CMK (cell line): ENCODE measurements at places on chromosomes 5 and 9.

- DNase-seq: no peak
Observed at GRCh38 chr5:175713930-175714329, 56.1 kb downstream of the HRH2 start.

- DNase-seq: no peak
Observed at GRCh38 chr9:27634879-27635278, 61.6 kb upstream of the C9orf72 start.

- no peak for DNase-seq
Observed at GRCh38 chr9:35835216-35835632, 6.2 kb downstream of the TMEM8B start.

DNA sequence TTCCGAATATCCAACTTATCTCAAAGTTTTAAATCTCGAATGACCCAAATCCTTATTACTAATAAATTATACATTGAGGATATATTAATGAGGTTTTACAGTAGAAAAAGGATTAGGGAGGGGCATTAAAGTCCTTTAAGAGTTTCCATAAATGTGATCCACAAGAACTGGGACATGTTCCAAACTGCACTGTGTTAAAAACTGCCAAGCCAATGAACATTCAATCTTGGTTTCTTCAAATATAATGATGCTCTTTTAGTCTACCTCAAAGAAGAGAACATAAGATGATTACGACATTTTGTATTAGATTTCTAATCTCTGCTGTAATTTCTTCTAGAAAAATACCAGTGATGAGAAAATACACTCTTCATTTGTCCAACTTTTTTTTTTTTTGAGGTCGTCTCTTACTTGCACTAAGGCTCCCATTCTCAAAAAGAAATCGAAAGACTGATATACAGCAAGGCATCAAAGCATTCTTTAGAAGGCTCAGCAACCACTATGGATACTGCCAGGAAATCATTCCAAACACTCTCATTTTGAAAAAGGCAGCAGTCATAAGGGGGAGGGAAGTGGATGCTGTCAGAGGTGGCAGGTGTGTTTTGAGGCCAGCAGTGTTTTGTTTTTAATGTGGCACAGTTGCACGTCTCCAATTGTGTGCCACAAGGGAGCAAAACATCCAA lies 1.7 kb downstream of the PTAR1 start:
- DNase-seq: no peak

- DNase-seq: peak; percentile 5
Observed at GRCh38 chr5:150960791-150961396, 56.1 kb upstream of the ZNF300 start.

GRCh38 chr5:19256036-19256435 lies 732.0 kb downstream of the CDH18 start:
- DNase-seq: no peak

DNA sequence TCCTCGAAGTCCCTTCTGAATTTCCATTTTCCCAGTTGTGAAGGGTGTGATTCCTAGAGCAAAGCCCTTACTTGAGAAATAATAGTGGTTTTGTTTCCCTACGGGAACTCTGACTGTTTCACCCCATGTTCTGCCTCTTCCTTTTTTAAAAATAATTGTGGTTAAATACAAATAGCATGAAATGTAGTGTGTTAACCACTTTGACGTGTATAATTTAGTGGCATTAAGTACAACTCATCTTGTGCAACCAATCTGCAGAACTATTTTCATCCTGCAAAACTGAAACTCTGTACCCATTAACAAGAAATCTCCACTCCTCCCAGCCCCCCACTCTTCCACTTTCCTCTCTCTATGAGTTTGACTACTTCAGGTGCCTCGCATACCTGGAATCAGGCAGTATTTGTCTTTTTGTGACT lies 35.6 kb upstream of the HAND1 start:
- no peak for DNase-seq

- no peak for DNase-seq
Observed at GRCh38 chr9:88777498-88778312, 213.6 kb upstream of the S1PR3 start.

DNA sequence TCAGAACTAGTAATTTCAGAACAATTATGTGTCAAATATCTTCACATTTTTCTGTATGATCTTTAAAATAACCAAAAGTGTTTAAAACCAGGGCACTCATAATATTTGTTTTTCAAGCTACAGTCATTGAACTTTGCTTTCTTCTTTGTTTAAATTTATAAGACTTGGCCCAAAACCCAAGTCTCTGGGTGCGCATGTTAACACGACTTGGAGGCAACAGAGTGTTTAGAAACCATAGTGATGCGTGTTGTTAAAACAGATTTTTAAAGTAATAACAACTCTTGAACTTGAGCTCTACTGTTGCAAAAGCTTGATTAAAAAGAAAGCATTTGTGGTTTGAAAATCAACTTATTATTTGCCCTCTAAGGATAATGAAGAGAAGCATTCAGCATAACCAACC lies 26.0 kb upstream of the GRIN3A start:
- DNase-seq: no peak

- DNase-seq: no peak
Observed at GRCh38 chr5:73749485-73750270, 123.7 kb downstream of the ARHGEF28 start.

GRCh38 chr9:38186404-38187115 lies 117.5 kb upstream of the SHB start:
- DNase-seq: no peak

DNA sequence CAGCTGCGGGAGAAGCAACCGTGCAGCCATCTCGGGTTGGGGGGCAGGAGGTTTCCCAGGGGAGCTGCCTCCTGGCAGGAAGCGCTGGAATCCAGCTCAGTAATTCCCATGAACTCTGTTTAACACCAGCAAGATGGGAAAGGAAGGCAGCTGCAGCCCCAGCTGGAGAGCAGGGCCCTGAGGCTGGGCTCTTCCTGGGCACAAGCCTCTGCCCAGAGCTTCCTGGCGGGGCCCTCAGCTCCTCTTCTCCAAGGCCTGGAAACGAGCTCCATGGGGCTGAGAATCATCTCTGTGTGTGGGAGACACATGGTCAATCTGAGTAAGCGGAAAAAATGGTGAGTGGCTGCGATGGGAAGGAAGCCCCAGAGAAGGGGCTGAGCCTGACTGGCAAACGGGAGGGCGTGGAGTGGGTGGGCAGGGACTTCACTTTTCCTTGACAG lies 6.3 kb downstream of the MRPL36 start:
- no peak for DNase-seq

DNA sequence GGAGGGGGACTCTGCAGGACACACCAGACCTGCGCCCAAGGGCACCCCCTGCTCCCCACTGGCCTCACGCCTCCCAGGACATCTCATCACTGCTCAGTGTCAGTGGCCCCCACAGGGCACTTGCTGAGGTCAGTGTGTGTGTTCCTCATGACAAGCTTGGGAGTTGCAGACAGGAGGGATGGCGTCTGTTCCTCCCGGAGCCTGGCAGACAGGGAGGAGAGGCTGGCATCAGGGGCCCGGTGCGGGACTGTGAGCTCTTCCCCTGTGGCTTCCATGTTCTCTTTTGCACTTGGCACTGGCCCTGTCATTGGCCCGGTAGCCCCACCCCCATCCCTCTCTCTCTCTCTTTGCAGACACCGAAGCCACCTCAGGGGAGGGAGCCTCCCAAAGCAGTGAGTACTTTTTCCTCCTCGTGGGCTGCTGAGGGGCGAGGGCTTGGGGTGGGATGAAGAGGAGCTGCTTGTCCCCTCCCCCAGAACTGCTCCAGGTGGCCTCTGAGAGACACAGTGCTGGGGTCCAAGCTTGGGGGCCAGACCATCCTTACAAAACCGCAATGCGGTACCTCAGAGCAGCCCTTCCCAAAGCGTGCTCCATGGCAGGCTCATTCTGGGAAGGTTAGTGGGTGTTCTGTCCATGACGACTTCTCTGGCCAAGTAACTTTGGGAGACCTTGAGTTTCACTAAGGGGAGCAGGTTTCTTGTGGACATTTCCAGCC lies 75.7 kb downstream of the AMBP start:
- no peak for DNase-seq

- no peak for DNase-seq
Observed at GRCh38 chr5:79893976-79894375, 97.1 kb downstream of the MTX3 start.

- no peak for DNase-seq
Observed at GRCh38 chr5:39639618-39640089, 214.9 kb upstream of the DAB2 start.

- DNase-seq: no peak
Observed at GRCh38 chr5:151134228-151134627, 23.4 kb downstream of the ANXA6 start.

GRCh38 chr5:170248172-170248930 lies 15.6 kb downstream of the C5orf58 start:
- no peak for DNase-seq

DNA sequence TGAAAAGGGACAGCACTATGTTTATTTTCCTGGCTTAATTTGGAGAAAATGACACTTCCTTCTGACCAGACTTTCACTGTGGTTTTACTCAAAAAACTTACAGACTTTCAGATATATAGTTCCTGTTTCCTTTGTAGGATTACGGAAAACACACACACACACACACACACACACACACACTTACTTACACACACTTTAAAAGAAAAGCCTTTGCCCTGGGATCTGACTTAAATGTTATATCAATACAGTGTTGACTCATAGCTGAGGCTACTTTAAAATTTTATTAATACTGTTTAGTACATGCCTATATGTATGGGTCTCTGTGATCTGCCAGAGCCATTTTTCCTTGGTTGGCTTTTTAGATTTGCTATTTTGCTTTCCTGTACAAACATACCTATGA lies 758.3 kb downstream of the DNAH5 start:
- DNase-seq: no peak

DNA sequence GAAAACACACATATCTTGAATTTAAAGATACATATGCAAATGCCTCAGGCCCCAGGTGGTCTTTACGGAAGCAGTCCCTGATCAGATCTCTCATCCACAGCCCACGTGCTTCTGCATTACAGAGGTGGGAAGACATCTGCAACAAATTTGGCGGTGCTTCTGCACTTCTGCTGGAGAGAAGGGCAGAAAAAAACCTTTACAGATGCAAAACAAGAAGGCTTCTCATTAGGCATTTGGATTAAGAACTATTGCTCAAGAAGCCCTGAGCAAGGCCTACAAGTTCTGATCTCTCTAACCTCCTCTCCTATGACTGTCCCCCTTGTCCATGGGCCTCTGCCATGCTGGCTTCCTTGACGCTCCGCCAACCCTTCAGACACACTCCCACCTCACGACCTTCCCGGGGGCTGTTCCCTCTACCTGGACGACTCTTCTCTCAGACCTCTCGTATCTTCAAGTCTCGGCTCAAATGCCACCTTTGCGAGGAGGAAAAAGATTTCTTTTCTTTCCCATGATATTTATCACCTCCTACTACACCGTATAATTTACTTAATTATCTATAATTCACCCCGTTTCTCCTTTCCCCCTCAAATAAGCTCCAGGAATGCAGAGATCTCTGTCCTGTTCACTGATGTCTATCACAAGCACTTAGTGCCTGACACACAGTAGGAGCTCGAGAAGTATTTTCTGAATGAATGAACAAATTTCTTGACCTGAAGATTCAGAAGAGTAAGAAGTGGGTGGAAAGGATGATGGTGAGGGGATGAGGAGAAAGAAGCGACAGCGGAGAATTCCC lies 1.1 kb downstream of the MTMR12 start:
- DNase-seq: no peak

GRCh38 chr9:26502311-26502710 lies 390.3 kb downstream of the CAAP1 start:
- DNase-seq: peak; percentile 27

- no peak for DNase-seq
Observed at GRCh38 chr9:25322142-25322541, 356.1 kb downstream of the TUSC1 start.

- no peak for DNase-seq
Observed at GRCh38 chr9:94993160-94993820, 266.8 kb downstream of the AOPEP start.

DNA sequence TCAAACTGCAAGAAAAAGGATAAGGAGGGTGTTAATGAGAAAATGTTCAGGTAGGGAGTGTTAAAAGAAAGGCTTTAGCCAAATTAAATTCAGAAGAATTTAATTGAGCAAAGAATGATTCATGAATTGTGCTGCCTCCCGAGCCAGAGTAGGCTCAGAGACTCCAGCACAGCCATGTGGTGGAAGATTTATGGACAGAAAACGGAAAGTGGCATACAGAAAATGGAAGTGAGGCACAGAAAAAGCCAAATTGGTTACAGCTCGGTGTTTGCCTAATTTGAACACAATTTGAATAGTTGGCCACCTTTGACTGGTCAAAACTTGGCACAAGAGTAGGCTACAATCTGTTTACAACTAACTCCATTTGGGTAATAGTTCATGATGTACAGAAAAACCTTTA lies 9.6 kb upstream of the SLC30A5 start:
- DNase-seq: no peak

GRCh38 chr5:14706615-14707021 lies 42.1 kb downstream of the OTULIN start:
- no peak for DNase-seq

- no peak for DNase-seq
Observed at GRCh38 chr9:31612336-31613030, 772.0 kb upstream of the ACO1 start.

GRCh38 chr9:135088979-135089847 lies 1.7 kb downstream of the OLFM1 start:
- DNase-seq: no peak

GRCh38 chr9:16282718-16283117 lies 587.8 kb downstream of the BNC2 start:
- no peak for DNase-seq

- DNase-seq: no peak
Observed at GRCh38 chr9:116124472-116125040, 29.0 kb upstream of the PAPPA start.

DNA sequence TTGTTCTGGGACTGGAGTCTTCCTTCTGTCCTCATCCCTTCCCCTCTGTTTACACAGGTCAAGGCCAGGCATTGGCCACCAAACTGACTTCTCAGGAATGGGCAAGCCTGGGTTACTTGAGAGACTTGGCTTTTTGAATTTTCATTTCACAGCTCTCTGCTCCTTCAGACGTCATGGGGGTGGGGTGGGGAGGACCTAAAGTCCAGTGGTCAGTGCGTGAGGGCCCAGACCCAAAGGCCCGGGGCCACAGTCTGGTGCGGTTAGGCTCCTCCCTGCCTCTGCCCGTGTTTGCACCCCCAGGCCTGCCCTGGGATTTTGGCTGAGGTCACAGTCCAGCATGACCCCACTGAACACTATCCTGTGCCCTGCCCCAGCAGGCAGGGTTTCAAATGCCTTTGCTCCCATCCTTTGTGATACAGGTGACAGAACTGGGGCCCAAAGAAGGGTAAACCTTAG lies 4.1 kb upstream of the CXXC5 start:
- DNase-seq: no peak

DNA sequence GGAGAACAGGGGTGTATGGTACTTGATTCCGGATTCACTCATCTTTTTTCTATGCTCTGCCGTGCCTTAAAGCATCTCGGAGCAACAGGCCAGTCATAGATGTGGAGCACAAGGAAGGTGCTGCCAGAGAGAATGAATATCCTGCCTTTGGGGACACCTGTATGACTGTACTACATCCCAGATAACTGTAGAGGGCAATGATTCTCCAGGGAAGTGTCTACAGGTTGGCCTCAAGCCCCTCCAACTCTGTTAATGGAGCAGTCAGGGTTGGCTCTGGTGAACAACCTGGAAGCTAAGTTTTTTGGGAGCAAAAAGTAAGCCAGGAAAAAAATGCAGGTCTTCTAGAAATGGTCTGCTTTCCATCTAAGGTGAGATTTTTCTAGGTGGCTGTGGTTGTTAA lies 71.0 kb downstream of the NREP start:
- no peak for DNase-seq

GRCh38 chr5:14108170-14108996 lies 34.8 kb upstream of the TRIO start:
- DNase-seq: peak; percentile 12

- no peak for DNase-seq
Observed at GRCh38 chr5:107058235-107058634, 612.5 kb downstream of the EFNA5 start.

GRCh38 chr5:5683174-5683573 lies 260.7 kb downstream of the ICE1 start:
- DNase-seq: no peak
